Stimulated activated CD8-positive, alpha-beta memory T cell treated with anti-CD3 and anti-CD28 coated beads, Interleukin-2, amount 100 ng/mL, for 1 hour (primary cell): ENCODE measurements at places on chromosomes 6 and 20.

GRCh38 chr20:32252189-32252588 is 25.3 kb upstream of the KIF3B start:
- DNase-seq, result no peak

DNA sequence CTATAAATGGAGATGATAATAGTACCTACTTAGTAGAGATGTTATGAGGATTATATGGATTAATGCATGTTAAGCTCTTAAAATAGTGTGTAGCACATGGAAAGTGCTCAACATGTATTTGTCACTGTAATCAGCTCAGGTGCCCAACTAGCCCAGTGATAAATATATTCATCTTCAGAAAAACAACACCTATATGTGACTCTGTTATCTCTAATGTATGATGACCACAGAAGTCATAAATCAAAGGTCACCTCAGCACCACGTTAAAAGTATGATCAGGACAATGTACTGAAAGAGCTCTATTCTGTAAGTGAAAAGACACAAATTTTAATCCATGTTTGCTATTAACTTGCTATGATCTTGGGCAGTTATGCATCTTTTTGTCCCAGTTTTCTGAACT is 36.8 kb upstream of the TENT5A start:
- no peak for DNase-seq

DNA sequence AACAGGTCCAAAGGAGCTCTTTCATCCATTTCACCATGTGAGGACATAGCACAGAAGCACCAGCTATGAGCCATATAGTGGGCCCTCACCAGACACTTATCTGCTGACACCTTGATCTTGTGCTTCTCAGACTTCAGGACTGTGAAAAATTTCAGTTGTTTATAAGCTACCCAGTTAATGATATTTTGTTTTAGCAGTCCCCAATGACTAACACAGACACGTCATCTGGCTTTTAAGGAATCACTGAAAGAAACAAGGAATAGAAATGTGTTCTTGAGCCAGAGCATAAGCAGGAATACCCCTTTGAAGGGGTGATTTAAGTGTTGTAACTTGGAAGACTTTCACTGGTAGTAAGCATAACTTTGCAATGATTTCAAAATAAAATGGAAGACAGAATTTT is 214.7 kb upstream of the PTCHD4 start:
- DNase-seq, result no peak

DNA sequence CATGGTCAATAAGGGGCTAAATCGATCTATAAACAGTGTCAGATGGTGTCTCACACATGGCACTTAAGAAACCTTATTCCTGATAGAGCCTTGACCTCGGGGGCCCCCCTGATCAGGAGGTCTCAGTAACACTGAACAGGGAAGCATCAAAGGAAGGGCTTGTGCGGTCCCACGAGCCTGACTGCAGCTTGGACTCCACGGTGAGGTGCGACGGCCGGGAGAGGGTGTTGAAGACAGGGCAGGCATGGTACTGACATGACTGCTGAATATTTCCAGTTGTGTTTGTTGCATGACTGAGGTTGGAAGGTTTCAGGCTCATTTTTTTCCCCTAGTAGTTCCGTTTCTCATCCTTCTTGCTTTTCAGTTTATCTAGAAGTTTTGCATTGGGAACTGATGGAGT is 107.1 kb upstream of the JAG1 start:
- DNase-seq, result no peak

- DNase-seq, result no peak
Observed at GRCh38 chr20:53480913-53481312, 112.7 kb downstream of the ZNF217 start.

DNA sequence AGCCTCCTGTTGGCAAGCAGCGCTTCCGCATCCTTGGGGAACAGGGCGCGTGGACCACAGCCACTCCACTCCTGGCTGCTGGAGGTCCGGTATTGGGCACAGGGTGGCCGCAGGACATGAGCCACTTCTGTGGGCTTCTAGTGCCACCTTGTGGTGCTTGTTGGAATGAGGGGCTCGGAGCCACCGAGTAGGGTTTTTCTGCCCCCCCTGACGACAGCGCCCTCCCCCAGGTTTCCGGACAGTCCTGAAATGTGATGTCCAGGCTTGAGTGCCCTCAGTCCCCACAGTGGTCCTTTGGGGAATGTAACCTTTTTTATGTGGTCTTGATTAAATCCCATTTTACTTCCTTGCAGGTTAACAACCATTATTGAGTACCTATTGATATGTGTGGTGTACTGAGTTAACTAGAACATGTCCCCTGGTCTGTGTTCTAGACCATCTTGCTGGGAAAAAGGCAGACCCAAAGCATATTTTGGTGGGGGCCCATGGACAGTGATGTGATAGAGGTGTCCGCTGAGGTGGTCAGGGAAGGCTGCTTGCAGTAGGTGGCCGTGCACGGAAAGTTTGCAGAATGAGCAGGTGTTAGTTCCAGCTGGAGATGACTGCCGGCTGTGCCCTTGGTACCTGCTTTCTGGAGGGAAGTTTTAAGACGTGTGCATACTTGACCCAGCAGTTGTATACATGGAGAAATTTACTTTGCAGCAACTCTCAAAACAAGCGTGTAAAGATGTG is 70.0 kb downstream of the PTPN1 start:
- peak; percentile 22 for DNase-seq

DNA sequence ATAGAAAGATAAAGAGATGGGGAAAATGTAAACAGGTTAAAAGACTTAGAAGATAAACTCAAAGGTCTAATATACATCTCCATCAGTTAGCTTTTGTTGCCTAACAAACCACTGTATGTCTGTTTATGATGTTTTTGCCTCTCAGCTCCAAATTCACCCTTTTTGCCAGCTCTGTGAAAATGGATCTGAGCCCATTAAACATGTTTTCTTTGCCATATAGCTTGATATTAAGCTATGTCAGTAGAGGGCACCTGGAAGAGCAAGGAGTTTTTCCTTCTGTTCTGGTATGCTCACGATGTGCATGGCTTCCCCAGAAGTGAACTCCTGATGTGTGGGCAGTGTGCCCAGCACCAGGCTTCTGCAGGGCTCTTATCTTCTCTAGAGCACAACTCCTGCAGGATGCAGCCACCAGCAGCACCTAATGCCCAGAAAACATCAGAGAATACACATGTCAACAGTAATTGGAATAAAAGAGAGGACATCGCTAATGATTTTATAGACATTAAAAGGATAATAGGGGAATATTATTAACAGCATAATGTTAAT is 14.6 kb upstream of the SNX9 start:
- no peak for DNase-seq

GRCh38 chr6:46440641-46441040 is 50.6 kb downstream of the RCAN2 start:
- no peak for DNase-seq

GRCh38 chr6:123515715-123516114 is 121.0 kb downstream of the TRDN start:
- DNase-seq, result no peak

- no peak for DNase-seq
Observed at GRCh38 chr6:163232015-163232523, 182.4 kb upstream of the QKI start.

DNA sequence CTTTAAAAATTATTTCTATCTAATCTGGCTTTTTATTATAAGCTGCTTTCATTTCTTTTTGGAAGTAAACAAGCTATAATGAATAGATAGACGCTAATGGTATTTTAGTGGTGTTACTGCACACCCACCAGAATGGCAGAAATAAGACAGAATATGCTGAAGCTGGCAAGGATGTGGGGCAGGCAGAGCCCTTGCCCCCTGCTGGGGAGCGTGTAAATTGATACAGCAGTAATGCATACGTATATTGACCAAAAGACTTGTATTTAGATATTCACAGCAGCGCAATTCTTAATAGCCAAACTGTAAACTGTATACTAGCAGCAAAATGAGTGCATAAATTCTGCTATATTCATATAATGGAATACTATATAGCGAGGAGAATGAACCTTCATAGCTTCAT is 35.3 kb downstream of the TMEM181 start:
- DNase-seq, result no peak

- DNase-seq, result peak; percentile 30
Observed at GRCh38 chr6:106097411-106098231, 11.5 kb downstream of the PRDM1 start.

- DNase-seq, result no peak
Observed at GRCh38 chr20:33328157-33329137, 45.4 kb downstream of the BPIFB1 start.

DNA sequence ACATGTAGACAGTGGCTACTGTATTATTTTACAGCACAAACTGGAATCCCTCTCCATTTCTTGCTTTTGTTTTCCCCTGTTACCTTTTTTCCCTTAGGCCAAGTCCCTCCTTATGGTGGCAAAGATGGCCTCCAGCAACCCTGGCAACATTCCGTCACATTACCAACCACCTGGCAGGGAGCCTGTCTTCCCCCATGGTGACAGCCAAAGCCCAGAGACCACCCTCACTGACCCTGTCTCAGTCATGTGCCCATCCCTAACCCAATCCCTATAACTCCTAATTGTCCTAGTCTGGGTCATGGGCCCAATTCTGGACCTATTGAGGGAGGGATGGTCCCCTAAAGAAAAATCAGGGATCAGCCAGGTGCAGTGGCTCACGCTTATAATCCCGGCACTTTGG is 27.6 kb downstream of the PARD6B start:
- DNase-seq, result no peak

- DNase-seq, result no peak
Observed at GRCh38 chr6:57283106-57283505, 34.3 kb upstream of the PRIM2 start.

DNA sequence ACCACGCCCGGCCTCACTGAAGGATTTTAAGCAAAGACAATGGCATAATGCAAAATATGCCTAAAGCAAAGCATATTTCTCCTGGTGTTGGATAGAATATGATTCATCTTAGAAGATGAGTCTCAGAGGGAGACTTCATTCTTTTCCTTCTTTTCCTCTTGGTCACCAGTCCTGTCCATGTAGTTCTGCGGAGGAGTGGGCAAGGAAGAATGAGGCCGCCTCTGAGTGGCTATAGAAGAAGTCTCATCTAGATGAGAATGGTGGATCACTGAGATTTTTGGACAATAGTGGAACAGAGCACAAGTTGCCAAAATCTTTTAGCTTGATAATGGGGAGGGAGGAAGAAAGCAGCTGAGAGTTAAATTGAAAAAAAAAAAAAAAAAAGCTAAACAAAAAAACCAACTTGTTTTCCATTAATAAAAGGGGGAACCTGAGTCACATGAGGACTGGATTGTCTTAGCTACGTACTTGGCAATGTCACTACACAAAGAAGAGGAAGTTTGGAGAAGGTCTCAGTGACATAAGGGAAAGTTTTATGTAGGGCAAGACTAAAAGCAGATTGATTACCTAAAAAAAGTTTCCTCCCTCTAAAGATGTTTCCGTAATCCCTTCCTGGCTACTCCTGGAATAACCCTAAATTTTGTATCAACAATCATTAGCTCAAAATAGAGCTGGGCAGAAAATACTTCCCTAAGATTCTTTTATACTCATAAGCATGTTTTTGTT is 6.0 kb downstream of the CD83 start:
- no peak for DNase-seq

GRCh38 chr20:47995661-47996060 is 210.4 kb upstream of the SULF2 start:
- DNase-seq, result no peak

DNA sequence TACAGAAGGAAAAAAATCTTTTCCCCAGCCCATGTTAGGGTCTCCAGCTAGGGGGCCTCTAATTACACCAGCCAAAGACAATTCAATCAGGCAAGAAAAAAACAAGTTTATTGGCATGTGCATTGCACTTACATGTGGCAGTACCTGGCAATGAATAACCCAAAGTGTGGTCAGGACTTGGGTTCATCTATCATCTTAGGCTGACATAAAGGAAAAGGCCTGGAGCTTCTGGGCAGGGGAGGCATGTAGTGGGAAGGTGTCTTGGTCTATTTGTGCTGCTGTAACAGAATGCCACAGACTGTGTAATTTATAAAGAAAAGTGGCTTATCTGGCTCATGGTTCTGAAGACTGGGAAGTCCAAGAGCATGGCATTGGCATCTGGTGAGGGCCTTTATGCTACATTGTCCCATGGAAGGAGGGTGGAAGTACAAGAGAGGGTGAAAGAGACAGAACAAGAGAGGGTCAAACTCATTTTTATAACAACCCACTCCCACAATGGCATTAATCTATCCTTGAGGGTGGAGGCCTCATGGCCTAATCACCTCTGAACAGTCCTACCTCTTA is 4.4 kb upstream of the PYGB start:
- no peak for DNase-seq
